ENCODE measurements at places on chromosomes 6 and 20. TPM values are rescaled to one million over a fixed set of nuclear protein-coding genes. Genes with fewer than 3 reads are reported as not detected.

SLC22A23 gene
- total RNA-seq: 16.7 TPM

NR2E1 gene
- total RNA-seq: not detected

CCND3 gene
- total RNA-seq: 160 TPM

DHX16 gene
- 30.4 TPM for total RNA-seq

OR12D3 gene
- total RNA-seq: not detected

OSER1 gene
- total RNA-seq: 36.2 TPM

SLA2 gene
- 0.34 TPM for total RNA-seq

SYNDIG1 gene
- 12.4 TPM for total RNA-seq

GPLD1 gene
- total RNA-seq: 15.2 TPM

LPIN3 gene
- total RNA-seq: 53.5 TPM

PSMB8 gene
- 39.3 TPM for total RNA-seq

Measured in thyroid gland (tissue), 4 donors.